Lower lobe of right lung (tissue), 2 donors: ENCODE measurements at places on chromosomes 5 and 9. TPM values are rescaled to one million over a fixed set of nuclear protein-coding genes. Genes with fewer than 3 reads are reported as not detected.
A peak's percentile ranks its signal among the peaks of the same experiment; 100 is the strongest.

THBS4 gene
- total RNA-seq = 2.9 TPM

- no peak overlapping the region for H3K4me3 ChIP-seq
- DNase-seq = peak; percentile 9
- no peak overlapping the region for H3K27ac ChIP-seq
- peaks cover 10% of the 10 kb centered on the region for H3K27me3 ChIP-seq
- H3K4me1 ChIP-seq = no peaks in the 10 kb centered on the region
These were observed 5.1 kb downstream of the LRRC14B start for GRCh38 chr5:196350-196749.

GRCh38 chr5:173330338-173331206 lies 2.4 kb upstream of the STC2 start:
- H3K4me3 ChIP-seq = no peak overlapping the region
- peaks cover 63% of the 10 kb centered on the region for H3K27me3 ChIP-seq
- peaks cover 34% of the 10 kb centered on the region for H3K4me1 ChIP-seq
- H3K27ac ChIP-seq = no peak overlapping the region
- H3K36me3 ChIP-seq = no peaks in the 10 kb centered on the region

GRCh38 chr5:174951151-174951780 lies 226.9 kb downstream of the MSX2 start:
- no peak overlapping the region for H3K27ac ChIP-seq
- H3K36me3 ChIP-seq = no peaks in the 10 kb centered on the region
- no peaks in the 10 kb centered on the region for H3K4me1 ChIP-seq
- no peak overlapping the region for H3K4me3 ChIP-seq

DNA sequence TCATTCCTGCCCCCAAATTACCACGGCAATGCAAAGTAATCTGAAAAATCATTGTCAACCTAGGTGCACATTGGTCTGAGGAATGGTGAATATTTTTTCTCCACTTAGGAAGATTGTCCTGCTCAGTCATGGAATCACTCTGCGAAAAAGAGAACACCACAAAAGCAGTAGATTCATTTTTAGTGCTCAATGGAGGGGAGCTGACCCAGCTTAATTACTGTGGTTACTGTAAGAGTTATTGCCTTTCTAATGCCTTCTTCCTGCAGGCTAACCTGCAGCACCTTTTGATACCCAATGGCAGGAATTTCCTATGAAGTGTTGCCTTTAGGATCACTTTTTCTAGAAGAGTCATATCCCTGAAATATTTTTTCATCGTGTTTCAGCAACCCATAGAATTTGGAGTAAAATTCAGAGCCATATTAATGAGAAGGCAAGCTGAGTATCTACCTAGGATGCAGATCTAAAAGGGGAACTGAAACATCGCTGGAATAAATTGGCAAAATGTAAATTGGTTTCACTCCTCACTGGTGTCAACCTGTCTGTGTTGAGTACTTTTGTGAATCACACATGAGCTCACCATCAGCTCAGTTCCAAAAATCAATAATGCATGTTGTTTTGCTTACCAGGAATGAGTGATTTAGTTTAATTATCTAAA lies 464.5 kb downstream of the CSNK1G3 start:
- no peaks in the 10 kb centered on the region for H3K36me3 ChIP-seq
- no peaks in the 10 kb centered on the region for H3K4me1 ChIP-seq
- DNase-seq = no peak

DNA sequence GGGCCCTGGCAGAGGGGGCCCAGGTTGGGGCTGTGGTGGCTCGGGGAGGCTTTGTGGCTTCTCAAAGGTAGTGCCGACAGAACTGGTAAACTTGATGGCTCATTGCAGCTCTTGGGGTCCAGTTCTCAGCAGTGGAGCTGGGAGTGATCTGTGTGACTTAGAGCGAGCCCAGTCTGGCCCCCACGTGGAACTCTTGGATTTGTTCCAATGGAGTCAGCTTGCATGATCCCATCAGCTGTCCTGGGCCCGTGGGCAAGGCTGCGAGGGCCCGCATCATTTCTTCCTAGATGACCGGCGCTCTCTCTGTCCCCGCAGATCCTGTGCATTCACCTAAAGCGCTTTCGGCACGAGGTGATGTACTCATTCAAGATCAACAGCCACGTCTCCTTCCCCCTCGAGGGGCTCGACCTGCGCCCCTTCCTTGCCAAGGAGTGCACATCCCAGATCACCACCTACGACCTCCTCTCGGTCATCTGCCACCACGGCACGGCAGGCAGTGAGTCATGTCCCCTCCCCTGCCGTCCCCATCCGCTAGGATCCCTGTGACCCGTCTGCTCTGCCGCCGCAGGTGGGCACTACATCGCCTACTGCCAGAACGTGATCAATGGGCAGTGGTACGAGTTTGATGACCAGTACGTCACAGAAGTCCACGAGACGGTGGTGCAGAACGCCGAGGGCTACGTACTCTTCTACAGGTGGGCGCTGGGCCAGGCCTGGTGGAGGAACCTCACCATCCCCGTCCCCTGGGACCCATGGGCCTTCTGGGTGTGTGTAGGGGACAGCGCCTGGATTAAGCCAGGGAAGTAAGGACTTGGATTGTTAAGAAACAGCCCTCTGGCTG lies 39.2 kb downstream of the USP20 start:
- H3K4me1 ChIP-seq = no peaks in the 10 kb centered on the region
- no peak overlapping the region for H3K4me3 ChIP-seq
- H3K36me3 ChIP-seq = peaks cover 45% of the 10 kb centered on the region
- H3K27me3 ChIP-seq = no peaks in the 10 kb centered on the region

DNA sequence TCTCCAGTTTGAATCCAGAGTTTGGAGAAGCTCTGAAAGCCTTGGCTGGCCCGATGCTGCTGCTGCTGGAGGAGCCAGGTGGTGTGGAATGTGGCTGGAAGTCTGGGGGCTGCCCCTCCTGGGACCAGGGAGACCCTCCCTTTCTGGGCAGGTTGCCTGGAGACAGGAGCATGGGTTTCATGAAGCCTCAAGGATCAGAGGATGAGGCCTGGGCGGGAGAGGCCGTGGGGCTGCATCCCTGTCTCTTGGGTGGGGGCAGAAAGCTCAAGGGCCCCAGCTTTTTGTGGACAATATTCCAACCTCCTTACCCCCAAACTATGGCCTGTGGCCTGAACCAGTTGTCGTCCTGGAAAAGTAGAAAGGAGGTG lies 10.1 kb downstream of the FGF18 start:
- H3K36me3 ChIP-seq = no peaks in the 10 kb centered on the region
- H3K27ac ChIP-seq = no peak overlapping the region
- no peaks in the 10 kb centered on the region for H3K4me1 ChIP-seq
- no peak overlapping the region for H3K4me3 ChIP-seq
- H3K27me3 ChIP-seq = no peaks in the 10 kb centered on the region

GRCh38 chr5:65191554-65192135 lies 290.1 kb downstream of the ADAMTS6 start:
- H3K27me3 ChIP-seq = no peaks in the 10 kb centered on the region
- H3K36me3 ChIP-seq = no peaks in the 10 kb centered on the region
- no peak for DNase-seq
- no peaks in the 10 kb centered on the region for H3K4me1 ChIP-seq
- no peak overlapping the region for H3K4me3 ChIP-seq

DNA sequence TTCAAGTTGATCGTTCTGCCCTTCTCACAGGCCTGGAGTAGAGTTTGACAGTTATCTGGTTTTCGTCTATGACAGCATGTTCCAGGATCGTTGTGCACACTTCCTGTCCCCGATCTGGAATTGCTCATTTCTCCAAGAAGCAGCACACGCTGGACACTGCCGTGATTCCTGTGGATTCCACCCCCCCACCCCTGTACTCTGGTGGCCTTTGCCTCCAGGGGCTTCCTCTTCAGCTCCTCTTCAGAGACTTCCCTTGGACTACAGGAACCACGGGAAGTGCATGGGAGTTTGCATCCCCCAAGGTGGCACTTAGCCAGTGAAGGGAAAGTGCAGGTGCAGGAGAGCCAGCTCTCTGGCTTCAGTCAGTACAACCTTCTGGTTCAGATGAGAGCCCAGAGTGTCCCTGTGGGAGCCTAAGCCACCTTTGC lies 160.7 kb downstream of the CACNA1B start:
- DNase-seq = no peak
- H3K4me3 ChIP-seq = no peak overlapping the region
- H3K27ac ChIP-seq = no peak overlapping the region
- H3K4me1 ChIP-seq = no peaks in the 10 kb centered on the region
- peaks cover 18% of the 10 kb centered on the region for H3K27me3 ChIP-seq

GRCh38 chr5:176959051-176959450 lies 47.5 kb downstream of the UIMC1 start:
- peaks cover 40% of the 10 kb centered on the region for H3K36me3 ChIP-seq
- DNase-seq = no peak
- no peak overlapping the region for H3K4me3 ChIP-seq
- no peak overlapping the region for H3K27ac ChIP-seq
- no peaks in the 10 kb centered on the region for H3K27me3 ChIP-seq

DNA sequence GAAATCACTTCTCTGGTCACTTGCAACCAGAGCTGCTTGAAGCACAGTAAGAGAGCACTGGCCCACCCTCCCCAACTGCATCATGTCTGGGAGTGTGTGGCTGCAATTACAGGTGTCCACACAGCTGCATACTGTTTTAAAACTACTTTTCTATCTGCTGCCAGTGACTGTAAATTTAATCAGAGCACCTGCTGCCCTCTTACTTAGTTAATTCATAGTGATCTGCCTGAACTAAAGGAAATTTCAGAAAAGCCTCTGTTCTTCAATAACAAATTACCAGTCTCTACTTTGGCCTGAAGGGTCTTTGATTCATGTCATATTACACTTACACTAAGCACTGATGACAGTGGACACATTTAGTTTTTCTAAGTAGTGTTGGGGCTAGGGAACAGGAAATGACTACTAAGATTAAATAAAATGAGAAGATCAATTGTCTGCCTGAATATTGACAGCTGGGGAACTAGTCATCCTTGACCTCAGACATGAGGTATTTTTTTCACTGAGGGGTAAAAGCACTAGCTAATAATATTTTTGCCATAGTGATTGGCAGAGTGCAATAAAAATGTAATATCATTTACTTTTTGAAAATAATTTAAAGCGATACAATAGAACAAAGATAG lies 788.9 kb upstream of the GRAMD2B start:
- DNase-seq = no peak
- H3K4me1 ChIP-seq = no peaks in the 10 kb centered on the region
- no peaks in the 10 kb centered on the region for H3K27me3 ChIP-seq
- no peak overlapping the region for H3K4me3 ChIP-seq

GRCh38 chr5:16791036-16791705 lies 144.9 kb downstream of the MYO10 start:
- peaks cover 11% of the 10 kb centered on the region for H3K4me1 ChIP-seq
- no peak overlapping the region for H3K27ac ChIP-seq
- peaks cover 4% of the 10 kb centered on the region for H3K36me3 ChIP-seq
- H3K27me3 ChIP-seq = no peaks in the 10 kb centered on the region

GRCh38 chr5:158642879-158643278 lies 456.8 kb downstream of the EBF1 start:
- no peaks in the 10 kb centered on the region for H3K27me3 ChIP-seq
- H3K4me3 ChIP-seq = no peak overlapping the region
- H3K36me3 ChIP-seq = no peaks in the 10 kb centered on the region
- no peak overlapping the region for H3K27ac ChIP-seq
- H3K4me1 ChIP-seq = no peaks in the 10 kb centered on the region
- no peak for DNase-seq

GRCh38 chr9:456365-456764 lies 241.7 kb downstream of the DOCK8 start:
- H3K27ac ChIP-seq = no peak overlapping the region
- H3K4me1 ChIP-seq = no peaks in the 10 kb centered on the region
- H3K27me3 ChIP-seq = no peaks in the 10 kb centered on the region
- H3K4me3 ChIP-seq = no peak overlapping the region
- no peak for DNase-seq

GRCh38 chr5:144085381-144085780 lies 85.1 kb downstream of the YIPF5 start:
- H3K4me1 ChIP-seq = peaks cover 6% of the 10 kb centered on the region
- H3K36me3 ChIP-seq = no peaks in the 10 kb centered on the region
- no peak for DNase-seq
- H3K27me3 ChIP-seq = no peaks in the 10 kb centered on the region

- H3K4me1 ChIP-seq = peaks cover 29% of the 10 kb centered on the region
- no peaks in the 10 kb centered on the region for H3K27me3 ChIP-seq
- no peaks in the 10 kb centered on the region for H3K36me3 ChIP-seq
- DNase-seq = peak; percentile 70
- peak overlapping the region; percentile 87 for H3K4me3 ChIP-seq
These were observed 1.1 kb upstream of the SPIN1 start for GRCh38 chr9:88387036-88387551.

DNA sequence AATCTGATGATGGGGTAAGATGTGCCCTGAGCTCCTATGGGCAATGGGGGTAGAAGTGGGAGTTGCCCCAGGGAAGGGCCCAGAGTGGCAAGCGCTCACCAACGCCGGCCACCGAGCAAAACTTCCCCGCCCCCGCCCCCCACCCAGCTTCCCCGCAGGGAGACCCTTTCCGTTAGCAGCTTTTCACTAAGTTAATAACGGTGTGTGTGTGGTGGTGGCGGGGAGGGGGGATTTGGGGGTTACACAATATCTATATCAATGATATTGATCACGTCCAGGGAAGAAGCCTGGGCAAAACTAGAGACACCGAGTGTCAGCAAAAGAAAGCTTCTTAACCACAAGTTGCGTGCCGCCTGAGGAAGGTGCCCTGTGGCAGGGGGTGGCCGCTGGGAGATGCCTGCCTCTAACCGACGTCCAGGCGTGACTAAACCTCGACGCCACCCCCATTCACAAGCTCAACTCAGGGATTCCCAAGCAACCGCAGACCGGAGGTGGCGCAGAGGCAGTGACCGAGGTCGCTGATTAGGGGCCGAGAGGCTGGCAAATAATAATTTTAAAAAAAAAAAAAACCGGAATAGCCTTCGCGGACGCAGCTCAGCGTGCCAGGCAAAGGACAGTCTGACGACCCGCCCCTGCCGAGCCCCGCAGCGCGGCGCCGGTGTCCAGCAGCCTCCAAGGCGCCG lies 222.6 kb downstream of the MEF2C start:
- peak overlapping the region; percentile 36 for H3K4me3 ChIP-seq
- no peak for DNase-seq
- H3K36me3 ChIP-seq = no peaks in the 10 kb centered on the region
- no peak overlapping the region for H3K27ac ChIP-seq

DNA sequence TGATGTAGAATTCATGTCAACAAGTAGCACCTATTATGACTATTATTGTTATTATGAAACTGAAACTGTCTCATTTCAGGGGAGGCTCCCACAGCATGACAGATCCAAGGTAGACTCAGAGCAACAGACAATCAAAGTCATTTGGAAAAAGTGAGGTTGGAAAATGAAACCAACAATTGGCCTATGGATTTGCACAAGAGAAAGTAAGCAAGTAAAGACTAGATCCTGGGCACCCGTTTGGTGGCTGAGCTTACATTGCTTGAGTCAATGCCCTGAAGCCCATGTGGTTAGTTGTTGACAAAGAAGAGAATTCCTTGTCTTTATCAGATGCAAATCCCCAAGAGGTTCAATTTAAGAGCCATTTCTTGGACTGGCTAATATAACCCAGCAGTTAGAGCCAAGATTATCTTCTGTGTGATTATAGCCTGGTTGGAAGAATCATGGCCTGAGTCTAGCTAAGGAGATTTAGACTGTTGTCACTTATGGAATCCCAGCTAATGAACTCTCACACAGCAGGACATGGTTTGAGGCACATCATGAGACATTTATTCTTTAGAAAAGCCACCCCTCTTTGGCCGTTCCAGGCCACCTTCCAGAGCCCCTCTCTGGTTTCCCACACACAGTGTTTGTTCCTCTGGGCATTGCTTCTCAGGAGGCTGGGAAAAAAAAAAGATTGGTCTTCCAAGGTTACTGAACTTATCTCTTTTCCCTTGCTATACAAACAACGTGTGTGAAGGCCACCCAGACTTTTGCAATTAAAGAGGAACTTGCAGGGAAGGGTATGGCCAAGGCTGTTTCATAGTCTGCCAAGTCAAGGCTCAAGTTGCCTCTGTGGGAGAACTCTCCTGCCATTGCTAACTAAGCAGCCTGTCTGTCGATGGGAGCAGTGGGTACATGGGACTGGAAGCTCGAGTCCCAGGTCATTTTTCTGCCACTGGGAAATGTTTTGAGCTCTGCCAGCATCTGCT lies 399.5 kb downstream of the ENC1 start:
- H3K4me1 ChIP-seq = peaks cover 13% of the 10 kb centered on the region
- no peak overlapping the region for H3K4me3 ChIP-seq
- no peaks in the 10 kb centered on the region for H3K36me3 ChIP-seq
- no peak overlapping the region for H3K27ac ChIP-seq
